ENCODE measurements at places on chromosomes 7 and 10.

- peak; percentile 32 for DNase-seq
These were observed 534 bp upstream of the ACBD5 start for GRCh38 chr10:27241010-27241651.

- no peak for DNase-seq
These were observed 209.7 kb downstream of the OTUD1 start for GRCh38 chr10:23648618-23649017.

- DNase-seq: no peak
These were observed 76.4 kb downstream of the LYZL2 start for GRCh38 chr10:30553018-30553625.

GRCh38 chr10:14700546-14700945 is 74.2 kb downstream of the FAM107B start:
- DNase-seq: no peak

GRCh38 chr7:46651561-46652088 is 730.6 kb upstream of the IGFBP3 start:
- DNase-seq: no peak

DNA sequence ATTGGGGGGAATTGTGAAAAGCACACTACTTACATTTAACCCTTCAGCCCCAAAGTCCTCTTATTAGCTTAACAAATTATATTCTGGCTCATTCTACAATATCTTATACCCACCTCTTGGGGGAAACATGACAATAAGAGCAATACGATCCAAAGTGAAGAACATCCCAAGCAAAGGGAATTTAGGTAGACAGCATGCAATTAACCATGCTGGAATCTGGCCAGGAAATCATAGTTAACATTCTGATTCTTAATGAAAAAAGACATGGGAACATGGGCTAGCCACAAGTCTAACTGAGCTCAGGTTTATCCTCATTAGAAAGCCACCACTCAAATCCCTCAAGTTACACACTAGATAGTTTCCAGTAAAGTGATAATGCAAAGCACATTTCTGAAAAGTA is 241.9 kb upstream of the SLC26A5 start:
- DNase-seq: no peak

DNA sequence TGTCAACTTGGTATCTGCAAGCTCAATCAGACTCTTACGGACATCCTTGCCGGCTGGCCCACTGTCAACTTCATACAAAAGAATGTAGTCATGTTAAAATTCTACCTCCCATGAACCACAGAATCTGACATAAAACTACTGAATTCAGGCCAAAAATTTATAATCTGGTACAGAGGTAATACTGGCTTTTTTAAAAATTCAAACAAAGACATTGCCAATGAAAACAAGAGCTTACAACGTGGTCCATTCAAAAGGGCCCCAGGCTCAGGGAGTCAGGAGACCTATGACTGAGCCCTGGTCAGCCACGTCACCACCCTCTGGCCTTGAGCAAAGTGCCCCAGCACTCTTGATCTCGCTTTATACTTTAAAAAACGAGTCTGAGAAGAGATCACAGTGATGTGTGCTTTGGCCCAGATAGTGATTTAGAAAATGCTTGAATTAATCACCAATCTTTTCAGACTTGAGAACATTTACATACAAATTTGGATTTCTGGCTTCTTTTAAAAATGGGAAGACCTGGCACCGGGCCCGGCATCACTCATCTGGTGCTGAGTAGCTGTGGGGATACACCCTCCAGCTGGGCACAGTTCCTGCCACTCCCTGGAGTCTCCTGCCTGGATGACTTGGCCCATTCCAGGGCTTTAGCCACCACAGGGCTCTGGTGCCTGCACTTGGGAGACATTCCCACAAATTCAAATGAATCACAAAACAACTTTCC is 94.1 kb downstream of the PIP4K2A start:
- peak; percentile 95 for DNase-seq

DNA sequence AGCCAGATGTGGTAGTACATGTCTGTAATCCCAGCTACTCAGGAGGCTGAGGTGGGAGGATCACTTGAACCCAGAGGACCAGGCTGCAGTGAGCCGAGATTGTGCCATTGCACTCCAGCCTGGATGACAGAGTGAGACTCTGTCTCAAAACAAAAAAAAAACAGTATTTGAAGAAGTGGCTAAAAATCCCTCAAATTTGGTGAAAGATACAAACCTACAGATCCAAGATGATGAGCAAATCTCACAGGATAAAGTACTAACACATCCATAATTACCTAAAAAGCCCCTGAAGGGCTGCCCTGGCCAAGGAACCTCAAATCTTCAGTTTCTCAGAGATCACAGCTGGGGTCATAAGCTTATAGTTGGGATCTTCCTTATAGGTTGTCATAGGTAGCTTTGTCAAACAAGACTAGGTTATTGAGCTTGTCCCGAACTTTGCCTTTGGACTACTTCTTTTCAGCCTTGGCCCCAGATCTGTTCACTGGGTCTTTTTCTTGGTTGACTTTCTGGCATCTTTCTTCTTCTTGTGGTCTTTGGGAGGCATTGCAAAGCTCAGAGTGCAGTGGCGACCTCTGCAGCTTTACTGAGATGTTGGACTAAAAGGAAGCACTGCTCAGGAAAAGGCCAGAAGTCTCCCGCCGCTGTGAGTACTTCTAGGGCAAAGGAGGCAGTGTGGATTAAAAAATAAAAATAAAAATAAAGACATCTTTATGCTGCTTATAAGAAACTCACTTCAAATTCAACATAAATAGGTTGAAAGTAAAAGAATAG is 28.6 kb upstream of the SAR1A start:
- DNase-seq: no peak

DNA sequence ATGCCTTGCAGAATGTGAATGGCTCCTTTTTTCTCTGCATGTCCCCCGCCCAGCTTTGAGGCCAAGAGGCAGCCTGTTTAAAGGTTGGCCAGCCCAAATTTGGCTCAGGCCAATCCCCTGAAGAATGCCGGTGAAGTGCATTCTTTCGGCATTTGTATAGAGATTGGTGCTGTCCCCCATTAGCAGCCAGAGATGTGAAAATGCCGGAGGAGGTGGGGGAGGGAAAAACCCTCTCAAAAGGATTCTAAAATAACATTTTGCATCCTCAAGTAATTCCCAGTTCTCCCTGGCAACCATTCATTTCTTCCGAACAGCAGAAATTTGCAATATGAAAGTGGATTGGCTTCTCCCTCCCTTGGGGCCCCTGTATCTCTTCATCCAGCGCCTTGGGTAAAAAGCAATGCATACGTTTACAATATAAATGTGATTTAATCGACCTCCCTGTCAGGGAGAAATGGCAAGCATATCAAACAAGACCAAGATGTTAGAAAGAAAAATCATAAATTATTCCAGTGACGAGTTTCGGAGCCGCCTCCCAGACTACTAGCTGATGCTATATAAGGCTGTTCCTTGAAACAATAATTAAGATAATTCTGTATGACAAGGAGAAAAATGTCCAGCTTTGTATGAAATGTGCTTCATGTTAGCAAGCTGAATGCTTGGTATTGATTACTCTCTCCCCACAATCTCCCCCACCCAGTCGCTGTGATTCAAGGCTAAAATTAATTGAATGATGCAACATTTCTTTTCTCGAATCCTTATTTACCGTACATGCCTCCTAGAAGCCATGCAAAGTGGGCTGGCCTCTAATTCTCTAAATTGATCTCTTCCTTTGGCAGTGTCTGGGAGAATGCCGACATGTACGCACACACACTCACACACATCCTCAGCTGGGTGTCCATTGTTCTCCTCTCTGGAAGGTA is 323.7 kb downstream of the RPS24 start:
- no peak for DNase-seq

GRCh38 chr7:111677848-111678247 is 115.6 kb upstream of the IMMP2L start:
- no peak for DNase-seq

DNA sequence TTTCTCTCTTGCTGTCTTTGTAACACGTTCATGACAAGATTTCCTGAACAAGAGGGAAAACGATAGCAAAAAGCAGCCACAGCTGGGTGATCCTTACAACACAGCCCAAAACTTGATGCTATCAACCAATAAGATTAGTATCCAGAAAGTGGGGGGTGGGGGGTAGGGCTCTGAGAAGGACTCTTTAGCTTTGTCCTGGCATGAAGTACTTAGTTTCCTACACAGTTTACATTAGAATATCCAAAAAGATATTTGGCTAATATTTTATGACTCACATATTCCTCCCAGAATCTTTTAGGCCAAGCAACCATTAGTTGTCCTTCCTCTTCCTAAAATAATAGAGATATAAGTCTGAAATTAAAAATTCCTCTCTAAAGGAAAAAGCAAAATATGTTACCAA is 22.9 kb upstream of the LRRC17 start:
- DNase-seq: no peak

DNA sequence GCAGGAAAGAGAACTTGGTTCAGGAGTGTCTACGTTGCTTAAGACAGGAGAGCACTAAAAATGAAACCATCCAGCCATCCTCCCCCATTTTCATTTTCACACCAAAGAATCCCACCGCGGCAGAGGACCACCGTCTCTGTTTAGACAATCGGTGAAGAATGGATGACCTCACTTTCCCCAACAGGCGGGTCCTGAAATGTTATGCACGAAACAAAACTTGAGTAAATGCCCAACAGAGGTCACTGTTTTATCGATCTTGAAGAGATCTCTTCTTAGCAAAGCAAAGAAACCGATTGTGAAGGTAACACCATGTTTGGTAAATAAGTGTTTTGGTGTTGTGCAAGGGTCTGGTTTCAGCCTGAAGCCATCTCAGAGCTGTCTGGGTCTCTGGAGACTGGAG is 1.4 kb upstream of the IL6 start:
- no peak for DNase-seq

DNA sequence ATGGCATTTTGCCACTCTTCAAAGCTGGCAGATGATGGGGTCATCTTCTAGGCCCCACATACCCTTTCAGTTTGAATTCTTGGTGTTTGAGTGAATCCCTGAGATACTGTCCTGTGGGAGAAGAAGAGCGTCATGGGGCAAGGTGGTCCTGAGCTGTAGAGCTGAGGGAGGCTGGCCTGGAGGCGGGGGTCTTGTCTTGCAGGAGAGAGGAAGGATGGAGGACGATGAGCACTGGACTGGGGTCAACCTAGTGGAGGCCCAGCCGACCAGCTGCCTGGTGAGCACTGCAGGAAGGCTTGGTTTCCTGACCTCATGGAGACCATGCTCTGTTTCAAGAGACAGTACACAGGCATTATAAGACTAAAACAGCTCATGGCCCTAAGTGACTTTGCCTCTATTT is 114.6 kb downstream of the TACC2 start:
- no peak for DNase-seq

- DNase-seq: peak; percentile 50
These were observed 513 bp downstream of the TMEM178B start for GRCh38 chr7:141074162-141074991.

DNA sequence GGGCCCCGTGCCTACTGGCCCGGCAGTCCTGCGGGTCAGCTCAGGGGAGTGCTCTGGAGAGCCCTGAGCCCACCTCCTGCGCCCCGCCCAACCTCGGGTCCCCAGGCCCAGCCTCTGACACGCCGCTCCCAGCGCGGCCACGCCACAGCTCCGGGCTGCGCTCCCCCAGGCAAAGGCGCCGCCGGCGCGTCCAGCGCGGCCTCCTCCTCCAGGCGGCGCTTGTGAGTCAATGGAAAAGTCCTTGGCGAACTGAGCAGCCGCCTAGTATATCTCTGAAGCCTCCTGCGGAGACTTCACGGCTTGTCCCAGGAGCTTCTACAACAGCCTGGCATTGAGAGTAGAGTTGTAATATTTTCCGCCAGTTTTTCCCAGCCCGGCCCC is 29.5 kb upstream of the BMS1 start:
- DNase-seq: peak; percentile 92

DNA sequence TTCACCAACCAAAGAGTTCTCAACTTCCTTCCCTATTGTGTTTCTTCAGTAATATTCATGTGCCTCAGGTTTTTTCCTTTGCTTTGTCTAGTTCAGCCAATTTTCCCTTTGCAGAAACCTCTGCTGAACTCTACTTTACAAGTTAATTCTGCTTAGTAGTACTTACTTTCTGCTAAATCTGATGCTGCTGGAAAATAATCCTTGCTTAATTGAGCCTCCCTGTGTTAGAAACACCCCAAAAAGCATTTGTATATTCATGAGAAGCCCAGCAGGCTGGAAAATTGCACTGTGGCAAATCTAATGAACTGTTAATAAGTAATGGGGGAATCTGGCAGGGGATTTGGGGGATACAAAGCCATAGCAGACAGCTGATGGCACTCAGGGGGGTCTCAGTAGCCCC is 78.5 kb downstream of the CDCA7L start:
- DNase-seq: no peak

- no peak for DNase-seq
These were observed 24.3 kb upstream of the FRAT2 start for GRCh38 chr10:97358781-97359180.

- peak; percentile 59 for DNase-seq
These were observed 423 bp downstream of the BAZ1B start for GRCh38 chr7:73521636-73522104.

DNA sequence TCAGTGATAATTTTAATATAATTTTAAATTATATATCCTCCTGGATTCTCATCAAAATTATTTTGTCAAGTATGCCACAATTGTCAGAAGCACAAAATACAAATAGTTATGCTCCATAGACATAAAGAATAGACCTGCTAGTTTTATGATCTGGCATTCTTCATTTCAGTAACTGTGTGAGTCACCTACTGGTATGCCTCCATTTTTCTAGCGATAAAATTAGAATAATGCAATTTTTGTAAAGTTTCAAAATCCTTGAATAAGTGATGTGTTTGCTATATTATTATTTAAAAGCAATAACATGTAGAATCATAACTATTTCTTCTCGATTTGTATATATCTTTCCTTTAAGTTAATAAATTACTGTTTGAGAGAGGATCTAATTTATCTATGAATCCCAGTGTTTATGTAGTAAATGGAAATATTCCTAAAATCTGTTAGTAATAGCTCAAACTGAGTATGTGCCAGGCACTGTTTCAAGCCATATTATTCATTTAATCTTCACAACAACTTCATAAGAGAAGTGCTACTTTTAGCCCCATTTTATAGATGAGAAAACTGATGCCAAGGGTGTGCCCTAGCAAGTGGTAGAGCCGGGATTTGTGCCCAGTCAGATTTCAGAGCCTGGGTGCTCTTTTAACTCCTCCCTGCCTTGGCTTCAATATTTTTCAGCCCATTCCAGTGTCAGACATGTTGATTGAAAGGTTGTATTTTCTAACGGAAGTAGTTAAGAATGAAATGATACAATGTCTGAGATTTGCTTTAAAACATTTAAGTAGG is 38.4 kb downstream of the NET1 start:
- DNase-seq: no peak

DNA sequence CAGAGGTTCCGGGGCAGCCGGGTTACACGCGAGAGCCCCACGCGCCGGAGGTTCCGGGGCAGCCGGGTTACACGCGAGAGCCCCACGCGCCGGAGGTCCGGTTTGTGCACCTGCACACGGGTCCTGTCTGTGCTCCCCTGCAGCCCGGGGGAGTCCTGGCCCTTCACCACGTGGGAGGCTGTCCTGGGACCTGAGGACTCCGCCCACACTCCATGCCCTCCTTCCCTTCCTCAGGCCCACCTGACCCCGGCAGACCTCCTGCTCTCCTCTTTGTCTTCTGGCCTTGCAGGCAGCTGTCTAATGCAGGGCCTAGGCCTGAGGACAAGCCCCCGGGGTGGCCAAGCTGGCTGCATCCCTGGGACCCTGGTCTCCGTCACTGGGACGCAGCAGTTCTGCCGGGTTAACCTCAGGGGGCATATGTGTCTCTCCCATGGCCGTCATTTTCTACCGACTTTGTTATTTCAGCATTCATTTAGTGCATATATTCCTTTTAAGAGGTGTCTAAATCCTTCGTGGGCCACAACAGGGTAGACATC is 374.6 kb downstream of the DNAJB6 start:
- DNase-seq: no peak
